Activated CD8-positive, alpha-beta memory T cell treated with anti-CD3 and anti-CD28 coated beads for 1 hour (primary cell): ENCODE measurements at places on chromosomes 2 and 18.

DNA sequence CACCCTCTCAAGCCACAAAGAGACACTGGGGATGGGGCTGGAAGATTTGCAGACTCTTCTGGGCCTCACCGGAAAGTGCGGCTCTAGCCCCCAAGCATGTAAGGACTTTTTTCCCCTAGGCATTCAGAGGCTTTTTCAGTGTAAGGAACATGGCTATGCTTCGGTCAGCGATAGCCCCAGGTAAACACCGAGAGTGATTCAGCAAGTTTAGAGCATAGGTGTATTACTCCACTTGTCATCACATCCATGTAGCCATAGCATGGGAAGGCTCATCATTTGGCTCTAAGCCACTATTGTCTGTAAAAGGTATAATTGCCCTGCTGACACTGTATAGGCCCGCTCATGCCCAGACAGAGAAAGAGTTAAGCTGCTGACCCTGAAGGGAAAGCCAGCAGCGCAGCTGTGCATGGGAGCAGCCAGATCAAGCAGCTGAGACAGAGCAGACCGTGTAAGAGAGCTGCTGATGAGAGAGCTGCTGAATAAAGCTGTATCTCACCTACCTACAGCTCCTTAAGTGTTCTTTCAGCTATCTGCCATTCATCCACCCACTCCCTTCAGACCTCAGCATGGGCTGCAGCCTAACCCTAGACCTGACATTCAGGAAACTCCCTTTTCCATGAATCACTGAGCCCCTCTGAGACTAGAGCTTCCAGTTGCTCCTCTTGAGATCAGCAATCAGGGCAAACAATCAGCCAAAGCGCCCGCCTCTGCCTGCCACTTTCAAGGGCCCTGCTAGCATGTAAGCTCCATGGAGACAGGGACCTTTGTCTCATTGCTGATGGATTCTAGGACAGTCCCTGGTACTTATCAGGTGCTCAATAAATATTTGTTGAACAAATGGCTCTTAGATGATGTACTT is 25.5 kb downstream of the LGALSL start:
- DNase-seq, result no peak

- no peak for DNase-seq
These were observed 21.2 kb downstream of the SCG2 start for GRCh38 chr2:223580951-223581350.

DNA sequence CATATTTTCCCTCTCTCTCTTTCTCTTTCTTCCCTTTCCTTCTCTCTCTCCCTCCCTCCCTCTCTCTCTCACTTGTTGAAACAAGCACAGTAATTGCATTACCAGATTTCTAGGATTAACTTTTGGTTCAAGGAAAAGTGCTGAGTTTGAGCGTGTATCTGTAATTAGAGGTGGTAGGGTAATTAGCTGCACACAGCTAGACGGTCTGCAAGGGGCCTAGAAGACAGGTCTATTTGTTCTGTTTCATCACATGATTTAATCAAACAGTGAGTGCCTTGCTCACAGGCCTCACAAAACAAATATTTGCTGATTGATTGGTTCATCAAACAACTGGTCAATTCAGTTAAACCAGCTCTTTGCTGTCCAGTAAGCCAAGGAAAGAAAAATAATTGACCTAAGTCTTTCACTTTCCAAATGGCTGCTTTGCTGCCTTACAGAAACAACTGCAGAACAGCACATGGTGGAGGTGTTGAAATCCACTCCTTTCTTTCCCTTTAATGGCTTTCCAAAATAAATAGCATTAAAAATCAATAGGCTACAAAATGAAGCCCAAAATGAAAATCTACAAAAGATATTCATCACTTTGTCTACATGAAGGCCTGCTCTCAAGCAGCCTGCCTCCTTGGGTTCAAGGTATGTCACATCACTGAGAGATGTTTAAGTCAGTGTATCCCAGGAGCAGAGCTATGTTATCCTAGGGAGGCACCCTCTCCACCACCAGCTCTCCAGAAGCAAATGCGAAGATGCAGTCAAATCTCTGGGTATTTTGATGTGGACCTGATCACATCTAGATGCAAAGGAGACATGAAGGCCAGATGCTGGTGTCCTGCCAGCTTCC is 264.4 kb upstream of the SIX2 start:
- DNase-seq, result no peak

GRCh38 chr2:68909793-68910674 is 38.8 kb upstream of the BMP10 start:
- DNase-seq, result peak; percentile 25

DNA sequence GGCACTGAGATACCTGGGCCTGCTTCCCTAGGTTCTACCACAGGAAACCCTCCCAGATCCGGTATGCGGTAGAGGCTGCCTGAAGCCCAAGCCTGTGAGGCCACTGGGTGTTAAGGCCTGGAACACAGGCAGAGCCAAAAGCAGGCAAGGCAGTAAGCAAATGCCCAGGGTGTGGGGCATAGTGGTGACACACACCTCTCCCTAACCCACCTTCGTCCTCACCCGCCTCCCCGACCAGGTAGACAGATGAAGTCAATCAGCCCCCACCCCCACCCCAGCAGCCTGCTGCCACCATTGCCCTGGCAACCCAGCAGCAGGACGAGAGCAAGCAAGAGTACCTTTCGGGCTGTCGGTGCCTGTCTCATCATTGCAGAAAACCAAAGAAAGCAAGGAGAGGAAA is 6.1 kb downstream of the DCTN1 start:
- DNase-seq, result no peak

DNA sequence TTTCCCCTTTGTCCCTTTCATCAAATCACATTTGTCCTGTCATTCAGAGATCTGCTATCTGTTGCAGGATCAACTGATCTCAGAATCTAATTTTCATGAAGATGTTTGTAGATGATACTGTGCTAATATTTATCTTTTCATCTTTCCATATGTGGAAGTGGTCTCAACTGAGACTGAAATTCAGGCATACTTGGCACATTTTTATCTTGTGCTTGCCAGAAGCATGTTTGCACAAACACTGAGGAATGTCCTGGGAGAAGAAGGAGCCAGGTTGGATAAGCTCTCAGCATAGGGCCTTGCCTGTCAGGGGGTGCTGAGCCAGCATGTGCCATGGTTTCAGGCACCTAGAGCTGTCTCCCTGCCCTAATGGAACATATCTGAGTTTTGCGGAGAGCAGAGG is 24.5 kb upstream of the MMADHC start:
- no peak for DNase-seq

- no peak for DNase-seq
These were observed 815.5 kb downstream of the EPHA4 start for GRCh38 chr2:220756653-220757052.
